Activated CD4-positive, alpha-beta T cell treated with anti-CD3 and anti-CD28 coated beads for 1 hour (primary cell): ENCODE measurements at places on chromosomes 16 and 17.

DNA sequence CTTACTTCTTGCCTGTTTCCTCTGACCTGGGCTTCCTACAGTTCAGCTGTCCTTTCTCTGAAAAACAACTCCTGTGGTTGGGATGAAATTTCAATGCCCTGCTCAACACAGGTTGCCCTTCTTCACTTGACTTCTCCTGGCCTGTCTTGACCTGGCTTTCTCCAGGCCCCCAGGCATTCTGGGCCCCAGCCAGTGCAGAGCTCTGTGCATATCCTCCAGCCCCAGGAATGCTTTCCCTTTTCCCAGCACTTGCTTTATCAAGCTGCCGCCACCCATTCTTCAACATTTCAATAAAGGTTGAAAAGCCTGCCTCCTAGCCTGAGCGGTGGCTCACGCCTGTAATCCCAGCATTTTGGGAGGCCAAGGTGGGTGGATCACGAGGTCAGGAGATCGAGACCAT is 10.8 kb downstream of the ODAD4 start:
- no peak for DNase-seq

- no peak for DNase-seq
Measured at GRCh38 chr17:69869667-69870066, 205.4 kb upstream of the KCNJ16 start.

DNA sequence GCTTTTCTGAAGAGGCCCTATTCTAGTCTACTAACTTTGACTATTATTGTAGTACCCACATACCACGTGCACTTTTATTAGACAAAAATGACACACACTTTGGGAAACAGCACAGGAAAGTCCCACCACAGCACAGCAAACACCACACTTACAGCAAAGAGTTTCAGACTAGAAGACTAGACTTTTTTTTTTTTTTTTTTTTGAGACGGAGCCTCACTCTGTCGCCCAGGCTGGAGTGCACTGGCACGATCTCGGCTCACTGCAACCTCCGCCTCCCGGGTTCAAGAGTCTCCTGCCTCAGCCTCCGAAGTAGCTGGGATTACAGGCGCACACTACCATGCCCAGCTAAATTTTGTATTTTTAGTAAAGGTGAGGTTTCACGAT is 20.1 kb downstream of the YWHAE start:
- no peak for DNase-seq

GRCh38 chr17:83058266-83058798 is 21.1 kb upstream of the METRNL start:
- no peak for DNase-seq

GRCh38 chr16:26765087-26765486 is 301.6 kb upstream of the C16orf82 start:
- no peak for DNase-seq

GRCh38 chr17:14777291-14777690 is 476.4 kb downstream of the HS3ST3B1 start:
- no peak for DNase-seq

GRCh38 chr16:57424583-57424982 is 20.0 kb downstream of the CCL17 start:
- DNase-seq: no peak

- no peak for DNase-seq
Measured at GRCh38 chr16:72821185-72821950, 226.6 kb downstream of the ZFHX3 start.

- no peak for DNase-seq
Measured at GRCh38 chr17:33086041-33086440, 94.4 kb downstream of the SPACA3 start.

DNA sequence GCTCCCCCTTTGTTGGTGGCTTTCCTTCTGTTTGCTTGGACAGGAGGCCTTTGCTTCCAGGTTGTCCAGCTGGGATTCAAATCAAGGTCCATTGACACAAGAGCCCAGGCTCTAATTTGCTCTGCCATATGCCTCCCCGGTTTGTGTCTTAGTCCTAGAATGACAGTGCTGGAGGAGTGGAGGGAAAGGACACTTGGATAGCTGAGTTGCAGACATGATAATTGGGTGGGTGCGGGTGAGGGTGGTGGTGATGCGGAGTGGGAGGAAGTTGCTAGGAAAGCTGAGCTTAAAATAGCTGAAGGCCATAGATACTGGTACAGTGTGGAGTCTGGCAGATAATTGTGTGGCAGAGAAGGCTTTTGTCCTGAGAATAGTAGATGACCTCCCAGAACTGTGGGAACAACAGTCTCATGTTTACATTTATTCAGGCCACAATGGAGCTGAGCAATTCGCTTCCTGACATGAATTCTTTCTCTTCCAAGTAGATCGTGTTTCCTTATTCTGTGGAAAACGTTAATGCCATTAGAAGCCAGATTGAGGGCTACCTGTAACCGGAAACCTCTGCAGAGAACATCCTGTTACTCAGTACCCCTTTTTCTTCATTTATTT is 23.8 kb downstream of the SEC14L1 start:
- no peak for DNase-seq

DNA sequence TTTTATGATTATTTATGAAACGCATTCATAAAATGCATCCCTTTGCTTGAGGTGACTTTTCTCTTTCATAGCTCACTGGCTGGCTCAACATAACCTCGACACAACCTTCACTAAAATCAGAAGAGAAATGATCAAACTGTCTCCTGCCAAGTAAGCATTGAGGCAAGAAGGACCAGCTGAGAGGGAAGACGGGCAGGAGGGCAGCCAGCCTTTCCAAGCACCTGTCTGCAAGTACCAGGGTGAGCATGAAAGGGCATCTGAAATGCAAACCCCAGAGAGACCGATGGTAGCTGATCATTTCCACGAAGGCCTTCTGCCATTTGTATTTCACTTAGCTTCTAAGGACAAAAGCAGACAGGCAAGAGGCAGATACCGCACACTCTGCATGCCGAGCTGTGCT is 52.1 kb upstream of the RPH3AL start:
- DNase-seq: no peak

- peak; percentile 28 for DNase-seq
Measured at GRCh38 chr17:50872710-50873424, 6.7 kb upstream of the TOB1 start.

DNA sequence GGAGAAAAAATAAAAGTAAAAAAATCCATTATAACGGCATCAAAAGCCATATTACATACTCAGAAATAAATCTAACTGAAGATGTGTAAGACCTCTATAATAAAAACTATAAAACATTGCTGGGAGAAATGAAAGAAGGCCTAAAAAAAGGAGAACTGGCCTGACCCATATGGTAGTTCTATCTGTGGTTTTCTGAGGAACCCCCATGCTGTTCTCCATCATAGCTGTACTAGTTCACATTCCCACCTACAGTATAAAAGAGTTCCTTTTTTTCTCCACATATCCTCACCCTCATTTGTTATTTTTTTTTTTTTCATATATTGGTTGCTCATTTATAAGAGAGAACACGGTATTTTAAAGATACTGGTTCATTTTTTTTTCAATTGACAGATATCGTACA is 191.8 kb downstream of the STX8 start:
- no peak for DNase-seq

GRCh38 chr17:40916366-40916765 is 21.1 kb downstream of the KRT23 start:
- no peak for DNase-seq

DNA sequence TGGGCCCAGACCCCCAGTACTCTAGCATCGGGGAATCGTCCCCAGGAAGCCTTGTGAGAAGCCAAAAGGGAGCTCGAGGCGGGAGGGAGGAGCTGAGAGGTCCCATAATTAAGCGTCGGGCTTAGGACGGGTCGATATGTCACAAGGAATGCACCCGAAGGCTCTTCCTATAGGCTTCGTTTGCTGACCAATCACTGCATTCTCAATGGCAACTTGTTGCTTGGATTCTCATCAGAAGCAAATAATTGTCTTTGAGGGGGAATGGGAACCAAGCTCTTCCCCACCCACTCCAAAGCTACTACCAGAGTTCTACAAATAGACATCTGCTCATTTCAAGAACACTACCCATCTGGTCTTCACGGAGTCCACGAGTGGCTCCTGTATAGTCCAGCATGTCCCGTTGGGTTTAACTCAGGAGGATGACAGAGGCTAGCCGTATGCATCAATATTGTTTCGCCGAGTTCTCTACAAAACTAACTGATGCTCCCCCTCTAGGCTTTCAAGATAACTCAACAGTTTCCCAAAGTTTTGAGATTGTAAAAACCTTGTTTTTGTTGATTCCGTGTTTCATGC is 628 bp upstream of the BLMH start:
- DNase-seq: no peak

- no peak for DNase-seq
Measured at GRCh38 chr17:45973099-45973780, 25.8 kb upstream of the STH start.

- DNase-seq: no peak
Measured at GRCh38 chr16:69424935-69425784, 741 bp downstream of the CYB5B start.
